Stimulated activated CD4-positive, alpha-beta T cell treated with anti-CD3 and anti-CD28 coated beads, Interleukin-15, amount 100 ng/mL, for 1 hour (primary cell): ENCODE measurements at places on chromosomes 16 and 17.

DNA sequence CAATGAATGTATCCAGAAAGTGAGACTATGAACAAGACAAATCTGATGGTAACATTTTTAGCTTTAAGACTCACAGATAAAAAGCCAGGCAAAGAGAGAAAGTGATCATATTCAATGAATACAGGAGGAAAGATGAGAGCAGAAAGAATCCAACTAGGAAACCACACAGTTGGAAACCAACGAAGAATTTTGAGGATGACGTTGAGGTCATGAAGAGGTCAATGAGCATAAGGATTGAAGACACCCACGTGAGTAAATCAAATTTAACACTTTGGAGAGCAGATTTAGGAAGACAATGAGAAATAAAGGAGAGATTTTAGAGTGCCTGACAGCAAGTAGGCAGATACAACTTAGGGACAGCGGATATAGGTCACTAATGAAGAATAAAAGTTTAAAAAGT lies 948.1 kb downstream of the KCNJ2 start:
- no peak for DNase-seq

DNA sequence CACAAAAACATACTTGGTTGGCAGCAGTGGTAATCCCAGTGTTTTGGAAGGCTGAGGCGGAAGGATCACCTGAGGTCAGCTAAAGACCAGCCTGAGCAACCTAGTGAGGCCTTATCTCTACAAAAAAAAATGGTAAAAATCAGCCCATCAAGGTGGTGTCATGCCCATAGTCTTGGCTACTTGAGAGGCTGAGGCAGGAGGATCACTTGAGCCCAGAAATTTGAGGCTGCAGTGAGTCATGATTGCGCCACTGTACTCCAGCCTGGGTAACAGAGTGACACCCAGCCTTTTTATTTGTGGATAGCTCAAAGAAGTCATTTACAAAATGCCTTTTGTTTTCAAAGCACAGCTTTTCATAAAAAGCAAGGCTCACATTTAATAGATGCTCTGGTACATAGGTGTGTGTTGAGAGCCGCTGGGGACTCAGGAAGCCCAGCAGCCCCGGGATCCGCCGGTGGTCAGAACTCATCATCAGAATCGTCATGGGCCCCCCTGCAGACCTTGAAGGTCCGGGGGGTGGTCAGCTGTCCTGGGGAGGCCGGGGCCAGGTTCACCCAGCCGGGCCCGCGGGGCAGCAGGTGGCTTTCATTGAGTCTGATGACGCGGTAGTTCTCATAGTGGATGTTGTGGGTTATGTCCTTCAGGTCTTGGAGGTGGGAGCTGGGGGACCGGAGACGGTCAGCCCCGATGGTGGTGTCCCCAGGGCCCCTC lies 10.5 kb upstream of the ZNF500 start:
- DNase-seq = no peak

DNA sequence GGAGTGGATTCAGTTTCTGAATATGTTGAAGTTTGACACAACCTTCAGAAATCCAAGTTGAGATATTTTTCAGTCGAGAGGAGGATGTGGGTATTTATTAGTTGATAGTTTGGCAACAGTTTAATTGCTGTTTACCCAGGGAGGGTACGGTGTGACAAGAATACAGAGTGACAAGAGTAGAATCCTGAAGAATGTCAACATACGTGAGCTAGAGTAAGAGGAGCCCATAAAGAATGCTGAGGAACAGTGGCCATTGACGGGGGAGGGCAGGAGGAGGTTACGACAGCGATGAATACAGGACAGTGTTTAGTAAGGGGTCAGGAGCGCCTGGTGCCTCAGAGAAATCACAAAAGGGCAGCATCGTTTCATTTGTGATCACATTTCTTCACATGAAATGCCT lies 76.5 kb downstream of the AATF start:
- DNase-seq = no peak

GRCh38 chr16:3879258-3879886 lies 1.1 kb downstream of the CREBBP start:
- DNase-seq = no peak

DNA sequence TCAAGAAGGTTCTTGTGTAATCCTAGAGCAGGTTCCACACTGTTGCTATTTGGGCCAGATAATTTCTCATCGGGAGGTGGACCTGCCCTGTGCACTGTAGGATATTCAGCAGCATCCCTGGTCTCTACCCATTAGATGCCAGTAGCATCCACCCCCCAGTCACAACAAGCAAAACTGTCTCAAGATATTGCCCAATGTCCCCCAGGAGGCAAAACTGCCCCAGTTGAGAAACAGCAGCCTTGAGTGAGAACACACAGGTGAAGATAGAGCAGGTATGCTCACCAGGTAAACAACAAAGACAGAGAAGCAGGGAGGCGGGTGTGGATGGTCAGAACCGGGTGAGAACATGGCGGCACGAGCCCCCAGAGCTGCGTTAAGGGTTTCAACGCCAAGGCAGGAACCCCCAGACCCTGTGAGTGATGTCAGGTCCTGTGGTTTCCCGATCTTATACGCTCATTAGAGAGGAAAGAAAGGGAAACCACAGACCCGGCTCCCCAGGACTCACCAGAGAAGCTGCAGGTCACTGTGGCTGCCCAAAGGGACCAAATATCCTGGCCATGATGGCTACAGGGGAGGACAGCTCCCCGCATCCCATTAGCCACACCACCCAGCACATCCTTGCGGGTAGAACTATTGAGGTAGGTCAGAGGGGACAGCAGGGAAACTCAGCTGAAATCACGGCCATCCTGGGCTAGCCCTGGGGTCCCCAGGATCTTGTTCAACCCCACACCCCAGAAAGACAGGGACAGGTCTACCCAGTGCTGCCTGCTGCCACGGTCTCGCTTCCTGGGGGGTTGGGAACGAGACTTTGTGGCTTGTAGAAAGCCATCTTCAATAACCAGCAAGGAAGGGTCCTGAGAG lies 21.2 kb downstream of the CDC42EP4 start:
- no peak for DNase-seq

GRCh38 chr17:76049239-76049638 lies 22.1 kb upstream of the EVPL start:
- no peak for DNase-seq

- no peak for DNase-seq
These were observed 36.5 kb upstream of the SLC38A10 start for GRCh38 chr17:81331527-81332043.

GRCh38 chr17:32488604-32489180 lies 1.9 kb downstream of the CDK5R1 start:
- no peak for DNase-seq

DNA sequence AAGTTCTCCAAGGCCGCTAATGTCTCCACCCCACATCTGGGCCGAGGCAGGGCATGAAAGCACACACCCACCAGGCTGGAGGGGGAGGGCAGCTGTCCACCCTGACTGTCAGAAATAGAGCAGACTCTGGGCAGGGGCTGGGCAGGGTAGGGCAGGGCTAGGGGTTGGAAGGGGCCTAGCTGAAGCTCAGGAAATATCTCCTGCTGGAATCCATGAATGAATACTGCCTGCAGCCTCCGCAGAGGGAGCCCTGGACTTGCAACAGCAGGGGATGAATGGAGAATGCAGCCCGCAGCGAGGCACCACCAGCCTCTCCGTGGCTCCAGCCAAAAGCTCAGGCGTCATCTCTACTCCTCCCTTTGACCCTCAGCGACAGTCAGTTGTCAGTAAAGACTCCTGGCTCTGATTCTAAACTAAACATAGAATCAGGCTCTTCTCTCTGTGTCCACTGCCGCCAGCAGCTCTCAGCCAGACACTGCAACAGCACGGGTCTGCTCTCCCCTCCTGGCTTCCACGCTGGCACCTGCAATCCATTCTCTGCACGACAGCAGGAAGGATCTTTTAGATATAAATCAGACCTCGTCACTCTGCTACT lies 23.9 kb upstream of the NGFR start:
- no peak for DNase-seq

DNA sequence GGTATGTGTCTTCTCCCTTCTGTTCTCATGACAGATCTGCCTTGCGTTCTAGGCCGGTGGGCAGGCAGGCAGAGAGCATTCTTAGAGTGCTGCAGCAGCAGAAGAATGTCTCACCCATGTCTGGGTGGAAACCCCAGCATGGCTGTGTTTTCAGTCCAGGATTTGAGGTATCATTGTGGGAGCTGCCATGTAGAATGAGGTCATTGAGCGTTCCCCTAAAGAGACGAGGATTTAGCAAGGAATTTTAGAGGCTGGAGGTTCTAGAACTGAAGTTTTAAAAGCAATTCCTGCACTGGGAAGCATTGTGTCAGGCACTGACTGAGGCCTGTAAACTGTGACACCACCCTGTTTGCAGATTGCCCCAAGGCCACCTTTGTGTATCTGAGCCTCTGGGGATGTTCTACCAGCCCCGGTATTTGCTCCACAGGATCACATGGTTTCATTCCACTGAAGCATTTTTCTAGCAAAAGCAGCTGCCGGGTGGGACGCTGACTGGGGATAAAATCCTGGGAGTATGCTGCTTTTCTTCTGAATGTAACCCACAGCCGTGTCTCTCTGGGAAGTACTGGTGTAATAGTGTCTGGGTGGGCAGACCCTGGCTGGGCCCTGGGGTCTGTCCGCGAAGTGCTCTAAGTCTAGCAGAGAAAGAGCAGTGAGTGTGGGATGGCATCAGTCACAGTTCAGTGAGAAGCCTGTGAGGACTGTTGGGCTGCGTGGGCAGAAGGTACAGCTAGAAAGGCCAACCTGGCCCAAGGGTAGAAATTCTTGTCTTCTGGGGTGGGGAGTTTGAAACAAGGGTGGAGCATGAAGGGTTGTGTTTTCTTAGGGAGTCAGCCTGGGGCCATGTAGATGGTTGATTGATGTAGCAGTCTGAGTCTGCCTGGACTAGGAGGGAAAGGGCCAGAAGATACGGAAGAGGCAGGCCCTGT lies 30.2 kb downstream of the PLCD3 start:
- DNase-seq = no peak

- DNase-seq = no peak
These were observed at the start of gene RGS11 for GRCh38 chr16:275786-276232. Gene RGS11, minus strand, starts transcription at chr16:275944. Its CDS starts 33 bp downstream, at chr16:275911.
